ENCODE measurements at places on chromosomes 1 and 21.

DNA sequence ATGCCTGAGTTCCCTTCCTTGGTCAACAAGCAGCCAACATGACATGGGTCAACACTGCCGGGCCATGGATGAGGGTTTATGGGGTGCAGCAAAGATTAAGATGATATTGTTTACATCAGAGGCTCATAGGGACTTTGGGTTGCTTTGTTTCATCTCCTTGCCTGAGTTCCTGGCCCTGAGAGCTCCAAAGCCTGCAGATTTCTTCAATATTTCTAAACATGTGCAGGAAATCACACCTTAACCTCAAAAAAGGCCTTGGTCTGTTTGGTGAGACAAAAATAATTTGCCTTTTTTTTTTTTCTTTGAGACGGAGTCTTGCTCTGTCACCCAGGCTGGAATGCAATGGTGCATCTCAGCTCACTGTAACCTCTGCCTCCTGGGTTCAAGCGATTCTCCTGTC, 876 bp downstream of the SLAMF8 start:
- DNase-seq: no peak

- no peak for DNase-seq
These were observed 386.9 kb upstream of the PLXNA2 start for GRCh38 chr1:208631092-208631491.

DNA sequence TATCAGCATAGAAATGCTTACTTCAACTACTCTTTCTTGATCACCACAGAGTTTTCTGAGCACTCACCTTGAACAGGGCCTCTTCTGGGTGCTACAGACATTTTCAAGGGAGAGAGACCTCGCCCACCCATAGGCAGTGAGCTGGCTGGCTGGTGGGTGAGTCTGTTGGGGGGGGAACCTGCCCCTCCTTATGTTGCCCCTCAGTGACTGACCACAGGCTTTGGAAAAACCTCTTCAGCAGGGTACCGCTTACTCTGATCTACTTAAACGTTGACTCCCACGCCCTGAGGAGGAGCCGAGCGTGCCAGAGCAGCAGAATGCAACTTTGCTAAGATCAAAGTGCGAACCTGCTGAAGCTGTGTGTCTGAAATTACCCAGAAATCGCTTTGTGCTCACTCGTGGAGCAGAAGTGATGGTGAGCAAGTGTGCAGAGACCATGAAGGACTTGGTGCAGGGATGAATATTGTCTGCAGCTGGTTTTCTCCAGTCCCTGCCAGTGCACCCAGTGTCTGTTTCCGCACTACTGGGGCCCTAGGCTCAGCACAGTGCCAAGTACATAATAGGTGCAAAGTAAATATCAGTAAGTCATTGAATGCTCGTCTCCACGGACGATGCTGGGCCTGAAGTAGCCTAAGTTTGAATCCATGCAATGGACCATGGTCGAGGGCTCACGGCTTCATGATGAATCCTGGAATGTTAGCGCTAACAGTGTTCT, 158.7 kb upstream of the IRF2BP2 start:
- no peak for DNase-seq

DNA sequence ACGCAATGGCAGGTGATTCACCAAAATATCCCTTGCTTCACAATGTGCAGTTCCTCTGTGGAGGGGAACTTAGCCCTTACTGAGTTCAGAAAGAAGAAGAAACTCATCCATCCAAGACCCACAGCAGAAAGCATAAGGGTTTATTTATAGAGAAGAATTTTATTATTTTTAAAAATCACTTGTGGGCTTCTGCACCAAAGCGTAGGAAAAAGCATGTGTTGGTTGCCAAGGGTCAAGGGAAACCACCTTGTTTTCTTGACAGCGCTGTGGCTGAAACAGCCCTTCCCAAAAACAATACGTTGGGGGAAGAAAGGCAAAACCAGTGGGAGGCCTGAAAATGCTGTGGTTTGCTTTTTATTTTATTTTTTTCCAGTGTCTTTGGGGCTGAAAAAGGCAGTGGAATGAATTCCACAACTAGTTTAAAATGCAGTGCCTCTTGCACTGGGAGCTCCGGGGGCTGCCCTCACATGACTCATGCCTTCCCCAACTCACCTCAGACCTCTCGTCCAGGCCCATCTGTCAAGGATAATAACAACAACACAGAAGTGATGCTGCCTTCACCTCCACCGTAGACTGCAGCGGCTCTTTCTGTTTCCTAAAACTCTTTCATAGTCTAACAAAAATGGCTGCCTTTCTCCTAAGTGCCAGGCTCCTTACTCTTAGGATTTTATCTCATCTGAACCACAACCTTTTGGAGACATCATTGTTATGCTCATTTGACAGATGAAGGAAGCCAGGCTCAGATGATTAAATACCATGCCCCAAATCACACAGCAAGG, 224.2 kb upstream of the JUN start:
- DNase-seq: no peak

GRCh38 chr1:111441573-111442192, 7.4 kb downstream of the WDR77 start:
- no peak for DNase-seq

DNA sequence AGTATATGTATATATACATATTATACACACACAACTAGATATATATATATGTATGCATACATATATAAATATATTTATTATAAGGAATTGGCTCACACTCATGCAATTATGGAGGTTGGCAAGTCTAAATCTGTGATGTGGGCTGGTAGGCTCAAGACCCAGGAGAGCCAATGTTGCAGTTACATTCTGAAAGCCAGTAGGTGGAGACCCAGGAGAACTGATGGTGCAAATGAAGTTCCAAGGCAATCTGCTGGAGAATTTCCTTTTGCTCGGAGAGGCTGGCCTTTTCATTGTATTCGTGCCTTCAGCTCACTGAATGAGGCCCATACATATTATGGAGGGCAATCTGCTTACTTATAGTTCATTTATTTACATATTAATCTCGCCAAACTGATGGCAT, 9.4 kb downstream of the IVL start:
- DNase-seq: no peak

GRCh38 chr1:167689567-167689920, 32.2 kb upstream of the MPZL1 start:
- DNase-seq: peak; percentile 23

GRCh38 chr1:84919461-84919970, 26.5 kb upstream of the LPAR3 start:
- no peak for DNase-seq

GRCh38 chr1:193545171-193545570, 358.8 kb upstream of the B3GALT2 start:
- DNase-seq: no peak

- DNase-seq: no peak
These were observed 29.0 kb downstream of the ZSWIM5 start for GRCh38 chr1:45177452-45177851.

DNA sequence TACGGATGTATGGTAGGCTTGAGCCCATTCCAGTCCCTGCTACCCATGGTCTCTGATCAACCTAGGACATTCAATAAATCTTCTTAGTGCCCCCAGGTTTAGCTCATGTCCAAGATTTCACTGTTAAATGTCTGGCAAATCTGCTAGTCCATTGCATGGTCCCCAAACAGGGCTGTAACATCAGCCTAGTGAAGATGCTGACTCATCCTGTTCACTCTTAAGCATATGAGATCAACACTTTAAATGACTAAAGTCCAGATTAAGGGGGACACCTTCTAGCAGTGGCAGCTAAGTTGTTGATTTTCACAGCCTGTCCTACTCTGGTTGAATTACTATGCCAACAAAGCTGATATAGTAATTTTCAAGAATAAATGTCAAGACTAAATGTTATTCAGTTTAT, 46.5 kb upstream of the NUF2 start:
- no peak for DNase-seq

DNA sequence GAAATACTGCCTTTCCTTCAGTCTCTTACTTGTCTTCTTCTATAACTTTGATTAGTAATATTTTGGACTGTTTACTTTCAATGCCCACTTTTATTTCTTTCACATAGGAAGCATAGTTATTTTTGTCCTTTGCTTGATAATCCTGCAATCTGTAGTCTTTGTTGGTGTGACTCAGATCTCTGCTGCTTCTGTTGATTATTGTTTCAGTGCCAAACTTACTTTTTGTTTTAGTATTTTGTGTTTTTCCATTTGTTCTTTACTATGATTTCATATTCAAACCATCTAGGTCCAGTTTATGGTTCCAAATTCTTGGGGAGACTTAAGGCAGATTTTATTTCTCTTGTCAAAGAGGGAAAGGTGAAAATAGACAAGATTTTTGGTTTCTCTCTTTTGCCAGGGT, 399.9 kb downstream of the HLX start:
- DNase-seq: no peak

GRCh38 chr1:31607360-31607759, 10.1 kb upstream of the HCRTR1 start:
- no peak for DNase-seq

DNA sequence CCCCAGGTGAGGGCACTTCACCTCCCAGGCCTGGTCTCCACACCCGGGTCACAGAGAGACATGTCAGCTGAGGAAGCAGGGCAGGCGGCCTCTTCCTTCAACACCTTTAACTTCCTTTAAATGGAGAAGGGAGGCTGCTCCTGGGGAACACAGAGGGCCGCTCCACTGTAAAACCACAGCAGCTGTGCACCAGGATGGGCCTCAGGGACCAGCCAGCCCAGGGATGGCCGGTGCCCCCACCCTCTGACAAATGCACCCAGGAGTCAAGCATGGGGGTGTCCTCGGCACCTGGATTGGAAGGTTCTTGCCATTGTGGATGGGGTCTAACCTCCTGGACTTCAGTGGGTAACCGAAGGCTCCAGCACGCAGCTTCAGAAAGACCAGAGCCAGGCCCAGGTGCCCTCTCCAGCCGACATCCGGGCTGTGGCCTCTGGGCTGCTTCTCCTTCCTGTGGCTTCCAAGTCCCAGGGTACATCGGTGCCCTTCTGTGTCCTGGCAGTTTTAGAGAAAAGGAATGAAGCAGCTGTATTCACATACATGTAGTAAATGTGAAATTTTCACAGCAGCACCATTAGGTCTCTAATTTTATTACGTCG, 121.7 kb upstream of the COL6A1 start:
- no peak for DNase-seq

- peak; percentile 66 for DNase-seq
These were observed at the start of gene CACYBP for GRCh38 chr1:174999936-175000696. Gene CACYBP, plus strand, starts transcription at chr1:174999947. Its CDS starts 234 bp downstream, at chr1:175000181.

DNA sequence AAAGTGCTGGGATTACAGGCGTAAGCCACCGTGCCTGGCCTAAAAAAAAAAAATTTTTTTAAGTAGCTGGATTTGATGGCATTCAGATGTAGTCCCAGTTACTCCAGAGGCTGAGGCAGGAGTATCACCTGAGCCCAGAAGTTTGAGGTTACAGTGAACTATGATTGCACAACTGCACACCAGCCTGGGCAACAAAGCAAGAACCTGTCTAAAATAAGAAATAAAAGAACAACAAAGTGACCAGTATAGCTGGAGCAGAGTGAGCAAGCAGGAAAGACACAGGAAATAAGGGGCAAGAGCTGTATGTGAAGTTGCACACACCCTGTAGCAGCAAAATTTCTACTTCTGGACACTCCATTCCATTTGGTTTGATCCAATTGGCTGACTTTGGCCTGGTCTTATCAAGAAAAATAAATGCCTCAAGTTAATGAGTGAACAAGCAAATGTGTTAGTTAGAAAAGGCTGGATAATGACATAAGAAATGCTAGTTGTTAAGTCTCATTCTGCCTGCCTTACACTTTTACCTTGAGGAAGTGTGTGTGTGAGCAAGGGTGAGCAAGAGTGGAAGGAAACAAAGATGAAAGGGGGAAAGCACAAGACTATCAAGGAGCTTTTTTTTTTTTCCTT, 7.9 kb downstream of the ATP5IF1 start:
- no peak for DNase-seq

DNA sequence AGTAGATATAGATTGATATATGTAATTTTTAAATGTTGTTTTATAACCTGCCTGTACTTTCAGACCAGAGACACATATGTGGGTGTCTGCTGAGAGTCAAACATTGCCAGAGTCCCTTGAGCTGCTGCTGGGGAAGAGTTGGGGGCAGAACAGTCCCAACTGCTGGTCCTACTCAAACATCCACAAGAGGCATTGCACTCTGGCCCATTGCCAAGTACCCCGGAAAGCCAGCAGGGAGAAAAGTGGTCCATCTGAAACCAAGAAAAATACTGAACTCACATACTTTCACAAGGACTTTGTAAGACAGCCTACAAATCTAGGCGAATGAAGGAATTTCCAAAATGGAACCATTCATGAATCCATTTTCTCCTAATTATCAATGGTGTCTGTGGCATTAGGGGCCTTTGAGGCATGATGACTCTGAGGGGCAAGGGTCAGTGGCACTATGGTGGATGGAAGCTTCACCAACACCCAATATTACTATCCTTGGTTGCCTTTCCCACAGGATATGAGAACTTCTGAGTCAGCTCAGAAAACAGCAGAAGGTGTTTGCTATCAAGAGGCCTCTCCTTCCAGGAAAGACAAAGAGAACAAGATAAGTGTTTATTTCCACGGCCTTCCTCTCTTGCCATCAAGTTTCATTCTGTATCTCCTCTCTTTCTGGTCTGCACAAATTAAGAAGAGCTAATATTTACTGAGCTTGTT, 7.3 kb upstream of the TBX15 start:
- DNase-seq: no peak

- no peak for DNase-seq
These were observed 10.3 kb downstream of the INSRR start for GRCh38 chr1:156848461-156849150.

GRCh38 chr1:69504730-69505252, 62.9 kb upstream of the LRRC7 start:
- no peak for DNase-seq

- DNase-seq: no peak
These were observed 16.8 kb downstream of the PLA2G5 start for GRCh38 chr1:20086800-20087199.

DNA sequence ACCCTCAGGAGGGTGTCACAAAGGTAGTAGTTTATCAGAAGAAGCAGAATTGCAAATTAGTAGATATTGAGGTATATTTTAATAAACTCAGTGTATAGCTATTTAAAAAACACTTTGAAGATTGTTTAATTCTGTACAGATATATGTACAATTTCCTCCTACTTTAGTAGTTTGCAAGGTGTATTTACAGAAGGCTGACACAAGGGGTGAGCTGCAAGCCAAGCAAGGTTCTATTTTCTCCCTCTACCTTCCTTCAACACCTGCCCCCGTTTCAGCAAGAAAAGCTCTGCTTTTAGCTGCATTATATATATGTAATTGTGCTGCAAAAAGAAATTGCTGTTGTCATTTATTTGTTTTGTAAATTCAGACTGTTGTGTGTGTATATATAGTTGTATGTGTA, 674.2 kb upstream of the PKN2 start:
- DNase-seq: no peak

- no peak for DNase-seq
These were observed 93.4 kb upstream of the F3 start for GRCh38 chr1:94634977-94635416.

GRCh38 chr21:25750085-25750484, 15.3 kb downstream of the GABPA start:
- DNase-seq: no peak

- DNase-seq: no peak
These were observed 340.0 kb downstream of the NPHP4 start for GRCh38 chr1:5651964-5652821.

GRCh38 chr1:182952677-182953444, at the start of gene SHCBP1L:
Gene SHCBP1L, minus strand, starts transcription at chr1:182953166. Its CDS starts 33 bp downstream, at chr1:182953133.
- no peak for DNase-seq

All from H54 (cell line).